Stimulated activated naive CD4-positive, alpha-beta T cell (primary cell): ENCODE measurements at places on chromosomes 11 and 22.

- no peak for DNase-seq
These were observed 2.0 kb downstream of the ARHGAP32 start for GRCh38 chr11:129190087-129190486.

- no peak for DNase-seq
These were observed 57.0 kb downstream of the BRD1 start for GRCh38 chr22:49770547-49771265.

- no peak for DNase-seq
These were observed 14.5 kb upstream of the MRTFA start for GRCh38 chr22:40651057-40651456.

- DNase-seq = no peak
These were observed 35.5 kb downstream of the RPL27A start for GRCh38 chr11:8717876-8718753.

- no peak for DNase-seq
These were observed 9.0 kb upstream of the MALAT1 start for GRCh38 chr11:65489706-65490320.

- DNase-seq = no peak
These were observed 663.8 kb upstream of the API5 start for GRCh38 chr11:42647993-42648392.

GRCh38 chr11:118660681-118661424 lies 18.6 kb downstream of the TREH start:
- DNase-seq = no peak

DNA sequence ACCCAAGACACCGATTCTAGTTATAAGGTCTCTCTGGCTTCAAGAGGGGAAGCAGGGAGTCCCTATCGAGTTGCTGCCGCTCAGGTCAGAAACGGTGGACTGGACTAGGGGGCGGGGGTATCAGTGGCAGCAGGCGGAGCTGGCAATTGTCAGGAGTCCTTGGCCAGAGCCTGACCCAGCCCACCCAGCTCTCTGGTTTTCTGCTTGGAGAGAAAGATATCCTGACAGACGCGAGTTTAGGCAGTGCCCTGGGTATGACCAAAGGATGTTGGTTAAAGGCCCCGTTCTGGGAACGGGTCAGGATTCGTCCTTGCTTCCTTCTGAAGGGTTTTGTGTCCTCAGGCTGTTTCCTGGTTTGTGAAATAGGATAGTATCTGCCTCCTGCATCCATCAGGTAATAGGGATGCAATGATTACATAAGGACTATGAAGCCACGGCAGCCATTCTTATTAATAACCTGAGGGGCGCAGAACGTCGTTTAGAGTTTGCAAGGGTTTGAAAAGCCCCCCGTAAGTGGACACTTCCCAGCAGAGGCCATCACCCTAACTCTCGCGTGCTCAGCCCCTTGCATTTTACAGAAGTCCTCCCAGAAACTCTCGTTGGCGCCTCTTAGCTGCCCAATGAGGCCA lies 700 bp upstream of the DEPDC5 start:
- DNase-seq = peak; percentile 25

GRCh38 chr11:75241906-75242644 lies 1.5 kb downstream of the TPBGL start:
- DNase-seq = no peak

DNA sequence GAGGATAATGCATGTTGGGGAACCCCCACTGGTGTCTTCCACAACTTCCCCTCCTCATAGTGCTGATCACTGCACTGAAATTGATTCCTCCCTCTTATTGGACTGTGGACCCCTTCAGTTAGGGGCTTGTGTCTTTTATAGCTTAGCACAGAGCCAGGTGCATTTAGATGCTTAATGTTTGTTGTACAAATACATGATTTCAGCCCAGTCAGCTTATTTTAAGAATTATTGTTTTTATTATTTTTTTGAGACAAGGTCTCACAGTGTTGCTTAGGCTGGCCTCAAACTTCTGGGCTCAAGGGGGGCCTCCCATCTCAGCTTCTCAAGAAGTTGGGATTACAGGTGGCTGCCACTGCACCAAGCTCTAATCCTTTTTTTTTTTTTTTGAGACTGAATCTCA lies 8.2 kb downstream of the THY1 start:
- no peak for DNase-seq

GRCh38 chr22:22423681-22424080 lies 84.9 kb downstream of the ZNF280B start:
- DNase-seq = no peak

- no peak for DNase-seq
These were observed 96.3 kb upstream of the ZBED5 start for GRCh38 chr11:10954184-10954583.

DNA sequence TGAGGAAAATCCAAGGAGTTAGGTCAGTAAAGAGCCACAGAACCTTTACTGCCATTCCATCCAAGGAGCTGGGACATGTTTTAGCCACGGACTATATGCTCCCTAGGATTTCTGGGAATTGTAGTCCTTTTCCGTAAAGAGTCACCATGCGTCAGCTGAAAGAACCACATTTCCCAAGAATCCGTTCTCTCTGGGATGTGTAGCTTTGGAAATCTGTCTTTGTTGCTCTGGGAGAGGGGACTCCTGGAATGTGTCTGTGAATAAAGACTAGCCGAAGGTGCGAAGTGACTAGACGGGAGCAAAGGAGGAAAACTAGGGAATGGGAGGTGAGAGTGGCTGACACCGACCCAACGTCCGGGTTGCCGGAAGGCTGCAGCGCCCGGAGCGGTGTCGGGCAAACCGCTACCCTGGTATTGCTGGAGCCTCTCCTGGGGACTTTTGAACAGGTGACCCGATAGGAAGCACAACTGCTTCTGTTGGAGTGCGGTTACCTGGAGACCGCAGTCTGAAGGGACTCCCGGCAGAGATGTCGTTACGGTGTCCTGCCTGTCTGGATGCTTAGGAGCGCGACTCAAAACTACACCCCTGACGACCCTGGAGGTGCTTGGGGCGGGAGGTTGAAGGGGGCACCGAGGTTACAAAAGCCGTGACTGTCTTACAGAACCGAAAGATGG lies at the start of gene IFTAP:
IFTAP (plus strand) TSS at position 187 of the 674 bp plus-strand sequence. CDS start 15,602 bp downstream, outside the sequence.
- peak; percentile 37 for DNase-seq

DNA sequence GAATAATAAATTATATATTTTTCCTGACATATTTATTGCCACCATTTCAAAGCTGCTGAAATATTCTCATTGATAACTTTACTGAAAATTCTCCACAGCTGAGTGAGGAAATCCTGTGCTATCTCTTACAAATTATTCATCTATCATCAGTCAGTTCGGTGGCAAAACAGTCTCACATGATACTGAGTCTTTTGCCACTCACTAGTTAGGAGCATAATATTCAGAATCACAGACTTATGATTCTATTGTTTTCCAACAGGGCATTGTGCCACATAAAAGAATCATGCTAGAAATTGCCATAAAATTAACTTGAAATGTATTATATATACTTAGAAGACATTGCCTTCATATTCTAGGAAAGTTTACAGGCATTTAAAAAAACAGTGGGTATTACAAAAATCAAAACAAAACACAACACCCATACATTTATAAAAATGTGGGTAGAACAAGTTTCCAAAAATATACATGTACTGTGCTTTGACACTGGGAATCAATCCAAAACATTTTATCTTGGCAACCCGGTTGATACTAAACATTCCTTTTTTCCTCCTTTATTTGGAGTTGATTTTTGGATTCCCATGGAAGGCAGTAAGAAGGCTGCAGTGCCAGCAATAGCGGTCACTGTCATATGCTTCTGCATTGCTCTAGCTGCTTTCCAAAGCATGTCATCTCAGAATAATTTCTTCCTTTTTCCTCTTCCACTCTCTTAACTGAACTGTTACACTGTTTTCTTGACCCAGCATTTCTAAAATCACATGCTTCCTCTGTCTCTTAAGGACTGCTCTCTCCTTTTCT lies 42.5 kb downstream of the ATG16L2 start:
- no peak for DNase-seq

GRCh38 chr11:69480547-69481392 lies 693 bp upstream of the LINC01488 start:
- no peak for DNase-seq

GRCh38 chr11:84673753-84674152 lies 953.4 kb downstream of the DLG2 start:
- no peak for DNase-seq

- DNase-seq = no peak
These were observed 31.3 kb downstream of the CTNND1 start for GRCh38 chr11:57792870-57793269.

DNA sequence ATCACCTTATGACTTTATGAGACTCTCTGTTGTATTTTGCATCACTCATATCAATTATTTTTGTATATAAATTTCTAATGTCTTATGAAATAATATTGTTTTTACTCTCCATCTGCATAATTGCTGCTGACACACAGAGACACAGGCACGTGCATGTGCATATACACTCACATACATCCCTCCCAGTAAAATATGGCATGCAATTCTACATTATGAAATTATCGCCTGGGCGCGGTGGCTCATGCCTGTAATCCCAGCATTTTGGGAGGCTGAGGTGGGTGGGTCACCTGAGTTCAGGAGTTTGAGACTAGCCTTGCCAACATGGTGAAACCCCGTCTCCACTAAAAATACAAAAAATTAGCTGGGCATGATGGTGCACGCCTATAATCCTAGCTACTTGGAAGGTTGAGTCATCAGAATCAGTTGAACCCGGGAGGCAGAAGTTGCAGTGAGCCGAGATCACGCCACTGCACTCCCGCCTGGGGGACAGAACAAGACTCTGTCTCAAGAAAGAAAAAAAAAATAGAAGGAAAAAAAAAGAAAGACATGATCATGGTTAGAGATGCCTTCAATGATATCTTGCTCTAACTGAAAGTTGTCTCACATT lies 96.7 kb upstream of the LUZP2 start:
- no peak for DNase-seq

DNA sequence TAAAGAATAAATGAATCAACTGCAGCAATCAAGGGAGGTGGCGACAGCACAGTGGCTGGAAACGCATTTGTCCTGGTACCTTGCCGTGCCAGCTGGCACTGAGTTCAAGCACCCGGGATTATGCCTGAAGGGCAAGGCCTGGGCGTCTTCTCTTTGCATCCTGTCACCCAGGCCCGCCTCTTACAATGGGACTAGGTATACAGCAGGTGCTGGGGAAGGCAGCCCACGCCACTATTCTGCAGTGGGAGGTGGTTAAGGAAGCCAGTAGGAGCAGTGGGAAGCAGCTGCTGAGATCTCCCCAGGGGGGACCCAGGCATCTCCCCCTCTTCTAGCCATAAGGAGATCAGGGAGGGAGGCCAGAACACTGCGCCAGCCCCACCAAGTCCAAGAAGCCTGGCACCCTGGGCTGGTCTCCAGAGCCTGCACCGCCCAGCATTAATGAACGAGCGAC lies 15.3 kb upstream of the BAIAP2L2 start:
- no peak for DNase-seq

GRCh38 chr22:24523873-24524272 lies 28.7 kb downstream of the UPB1 start:
- DNase-seq = no peak

- DNase-seq = no peak
These were observed 220.8 kb upstream of the SNX19 start for GRCh38 chr11:131137046-131137445.
